ENCODE measurements at places on chromosomes 12 and 14.

DNA sequence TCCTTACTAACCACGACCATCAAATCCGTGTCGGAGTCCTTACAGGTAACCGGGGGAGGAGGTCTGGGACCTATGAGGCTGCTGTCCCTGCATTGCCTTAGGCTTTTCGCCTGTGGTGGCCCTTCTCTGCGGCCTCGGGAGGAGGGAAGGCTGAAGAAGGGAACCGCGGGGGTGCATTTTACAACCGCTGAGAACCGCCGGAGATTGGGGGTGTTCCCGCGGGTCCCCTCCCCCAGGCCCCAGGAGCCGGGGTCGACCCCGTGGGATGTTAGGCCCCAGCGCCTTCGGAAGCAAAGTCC, 549 bp downstream of the GPHN start:
- DNase-seq: no peak

DNA sequence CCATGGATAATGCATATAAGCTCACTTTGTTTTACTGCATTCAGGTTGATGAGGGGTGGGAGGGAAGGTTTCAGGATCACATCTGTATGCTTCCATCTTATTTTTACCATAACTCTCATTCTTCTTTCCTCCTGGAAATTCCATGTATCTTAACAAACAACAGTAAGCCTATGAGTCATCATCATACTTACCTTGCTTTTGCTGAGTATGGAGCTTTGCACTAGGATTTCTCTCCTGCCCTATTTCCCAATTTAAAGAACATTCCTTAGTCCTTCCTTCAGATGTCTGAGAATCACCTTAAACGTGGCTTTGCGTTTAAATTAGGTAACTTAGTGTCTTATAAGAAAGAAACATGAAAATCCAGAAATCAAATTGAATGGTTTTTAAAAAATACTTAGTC, 1.6 kb upstream of the CLEC14A start:
- no peak for DNase-seq

GRCh38 chr14:104158827-104159798, 20.7 kb downstream of the KIF26A start:
- DNase-seq: no peak

- DNase-seq: no peak
Measured at GRCh38 chr12:104938371-104938770, 19.7 kb downstream of the SLC41A2 start.

DNA sequence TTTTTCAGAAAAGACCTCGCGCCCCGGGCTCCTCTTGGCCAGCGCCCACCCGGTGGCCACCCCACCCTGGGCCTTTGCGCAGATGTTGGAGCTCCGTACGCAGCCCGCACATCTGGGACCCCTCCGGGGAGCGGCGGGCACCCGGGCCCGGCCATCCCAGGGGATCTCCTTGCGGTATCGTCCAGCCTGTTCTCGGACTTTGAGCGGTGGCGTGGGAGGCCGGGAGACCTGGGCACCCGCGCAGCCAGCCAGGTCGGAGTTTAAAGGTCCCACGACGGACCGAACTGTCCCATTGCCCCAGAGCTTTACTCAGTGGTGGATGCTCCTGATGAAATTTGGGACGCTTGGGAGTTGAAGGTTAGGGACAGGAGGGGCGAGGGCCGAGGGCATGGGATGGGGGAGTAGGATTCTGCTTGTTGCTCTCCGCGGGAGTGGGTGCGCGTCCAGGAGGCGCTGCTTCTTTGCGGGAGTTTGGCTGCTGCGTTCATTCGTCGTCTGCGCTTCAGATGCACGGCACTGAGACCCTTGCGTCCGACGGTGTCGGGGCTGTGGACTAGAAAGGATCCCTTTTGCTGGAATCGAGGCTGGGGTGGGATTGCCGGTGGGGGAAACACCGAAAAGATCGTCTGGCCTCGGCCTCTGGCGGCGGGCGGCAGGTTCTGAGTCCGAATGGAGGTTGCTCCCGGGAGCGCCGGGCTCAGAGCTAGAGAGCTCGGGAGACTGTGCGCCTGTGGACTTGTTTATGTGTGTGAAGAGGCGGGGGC, 1.4 kb downstream of the NTF3 start:
- DNase-seq: no peak

DNA sequence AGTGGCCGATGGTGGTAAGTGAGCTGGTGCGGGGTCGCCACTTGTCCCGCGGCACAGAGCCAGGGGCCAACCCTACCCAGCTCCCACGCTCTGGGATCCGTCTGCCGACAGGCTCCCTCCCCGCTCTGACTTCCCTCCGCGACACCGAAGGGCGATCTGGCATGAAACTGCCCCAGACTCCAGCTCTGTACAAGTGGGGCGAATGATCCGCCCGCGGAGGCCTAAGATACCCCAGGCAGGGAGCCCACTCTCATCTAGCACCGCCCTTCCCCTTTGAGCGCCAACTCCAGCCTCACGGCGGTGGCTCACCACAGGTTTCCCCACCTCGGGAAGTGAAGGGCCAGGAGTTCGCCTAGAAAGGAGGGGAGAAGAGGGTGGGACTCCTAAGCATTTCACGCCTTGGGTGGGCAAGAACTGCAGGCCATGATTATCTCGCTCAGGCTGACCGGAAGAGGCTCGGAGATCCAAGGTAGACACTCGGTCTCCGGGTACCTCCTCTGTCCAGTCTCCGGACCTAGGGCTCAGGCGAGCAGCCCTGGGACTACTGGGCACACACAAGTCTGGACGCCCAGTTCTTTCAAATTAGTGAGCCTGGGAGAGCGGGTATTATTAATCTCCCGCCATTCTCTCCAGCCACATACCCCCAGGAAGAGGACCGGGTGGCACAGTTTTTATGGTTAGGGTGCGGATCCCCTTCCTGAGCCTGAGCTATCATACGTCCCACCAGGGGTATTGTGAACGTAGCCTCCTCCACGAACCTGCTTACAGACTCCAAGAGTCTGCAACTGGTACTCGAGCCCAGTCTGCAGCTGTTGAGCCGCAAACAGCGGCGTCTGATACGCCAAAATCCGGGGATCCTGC, 849 bp downstream of the WNT1 start:
- DNase-seq: no peak

- DNase-seq: no peak
Measured at GRCh38 chr14:25034803-25035681, 14.9 kb downstream of the STXBP6 start.

DNA sequence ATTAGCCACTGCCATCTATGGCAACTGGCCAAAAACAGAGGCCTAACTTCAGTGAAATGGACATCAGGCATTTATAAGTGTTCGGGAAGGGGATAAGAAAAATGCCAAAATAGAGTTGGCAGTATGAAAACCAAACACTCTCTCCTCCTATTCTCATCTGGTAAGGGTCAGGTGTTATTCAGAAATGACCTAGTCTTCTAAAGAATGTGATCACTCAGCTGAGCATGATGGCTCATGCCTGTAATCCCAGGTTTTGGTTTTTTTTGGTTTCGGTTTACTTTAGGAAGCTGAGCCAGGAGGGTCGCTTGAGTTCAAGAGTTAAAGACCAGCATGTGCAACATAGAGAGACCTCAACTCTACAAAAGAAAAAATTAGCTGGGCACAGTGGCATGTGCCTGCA, 170.3 kb downstream of the GRIN2B start:
- no peak for DNase-seq

DNA sequence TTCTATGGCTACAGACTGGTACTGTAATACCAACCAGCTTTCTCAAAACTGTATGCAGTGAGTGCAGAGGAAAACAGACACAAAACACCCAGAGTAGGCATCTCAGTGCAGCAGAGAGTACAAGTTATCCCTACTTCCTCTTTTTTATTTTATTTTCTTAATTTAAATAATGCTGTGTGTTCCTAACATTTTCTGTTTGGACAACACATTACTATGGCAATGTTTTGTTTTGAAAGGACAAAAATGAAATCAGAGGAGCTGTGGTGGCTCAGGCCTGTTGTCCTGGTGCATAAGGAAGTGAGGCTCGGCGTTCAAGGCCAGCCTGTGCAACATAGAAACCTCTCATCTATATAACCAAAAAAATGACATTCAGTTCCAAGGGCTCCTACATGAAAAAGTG, 33.7 kb upstream of the SELPLG start:
- DNase-seq: no peak

- no peak for DNase-seq
Measured at GRCh38 chr12:121866331-121866730, 7.7 kb upstream of the HPD start.

- no peak for DNase-seq
Measured at GRCh38 chr14:22699801-22700564, 55.8 kb upstream of the OR6J1 start.

Measured in caudate nucleus (tissue), 63 donors.